ENCODE measurements at places on chromosomes 13 and 19.

DNA sequence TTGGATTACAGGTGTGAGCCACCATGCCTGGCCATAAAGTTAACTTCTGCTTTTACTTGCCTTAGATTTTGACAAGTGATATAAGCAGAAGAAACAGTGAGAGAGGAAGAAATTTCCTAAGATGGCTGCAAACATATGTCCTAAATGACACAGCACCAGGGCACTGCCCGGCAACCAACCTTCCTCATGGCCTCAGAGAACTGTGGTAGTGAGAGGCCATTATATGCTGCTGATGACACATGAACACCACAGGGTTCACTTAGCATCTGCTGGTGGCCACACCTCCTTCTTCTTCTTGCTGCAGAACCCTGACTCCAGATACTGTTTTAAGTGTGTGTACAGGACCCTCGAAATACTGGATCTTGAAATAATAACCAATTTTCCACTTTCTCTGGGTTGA, 88.2 kb downstream of the KCTD12 start:
- DNase-seq = no peak

DNA sequence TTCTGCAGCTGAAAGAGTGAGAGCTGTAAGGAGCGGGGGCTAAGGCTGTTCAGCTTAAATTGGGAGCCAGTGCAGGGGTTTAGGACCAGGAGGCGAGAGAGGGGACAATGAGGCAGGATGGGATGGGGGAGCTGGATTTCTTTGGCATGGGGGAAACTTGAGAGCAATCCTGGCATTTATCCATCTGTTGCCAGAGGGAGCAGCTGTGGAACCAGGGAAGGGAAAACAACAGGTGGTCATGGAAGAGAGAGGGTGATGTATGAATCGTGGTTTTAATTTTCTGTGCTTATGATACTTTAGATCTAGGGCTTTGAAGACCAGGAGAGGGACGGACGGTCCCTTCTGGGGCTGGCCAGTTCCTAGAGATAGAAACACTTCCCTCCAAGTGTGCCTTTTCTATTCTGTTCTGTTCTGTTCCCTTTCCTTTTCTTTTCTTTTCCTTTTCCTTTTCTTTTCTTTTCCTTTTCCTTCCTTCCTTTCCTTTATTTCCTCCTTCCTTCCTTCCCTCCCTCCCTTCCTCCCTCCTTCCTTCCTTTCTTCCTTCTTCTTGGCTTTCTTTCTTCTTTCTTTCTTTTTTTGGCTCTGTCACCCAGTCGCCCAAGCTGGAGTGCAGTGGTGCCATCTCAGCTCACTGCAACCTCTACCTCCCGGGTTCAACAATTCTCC, 16.0 kb upstream of the CCL25 start:
- no peak for DNase-seq

GRCh38 chr19:28820289-28820688, 392.7 kb downstream of the UQCRFS1 start:
- no peak for DNase-seq

- DNase-seq = no peak
These were observed 2138.5 kb upstream of the PCDH20 start for GRCh38 chr13:63554157-63554556.

GRCh38 chr13:59834801-59835200, 328.9 kb downstream of the DIAPH3 start:
- DNase-seq = no peak

- DNase-seq = no peak
These were observed 150.1 kb downstream of the SHISA2 start for GRCh38 chr13:25901460-25902376.

GRCh38 chr13:32537580-32538142, 934 bp downstream of the N4BP2L2 start:
- DNase-seq = peak; percentile 9

GRCh38 chr13:98450026-98450425, 126.9 kb downstream of the STK24 start:
- DNase-seq = no peak

GRCh38 chr13:39956036-39956435, 300.6 kb downstream of the COG6 start:
- DNase-seq = no peak

DNA sequence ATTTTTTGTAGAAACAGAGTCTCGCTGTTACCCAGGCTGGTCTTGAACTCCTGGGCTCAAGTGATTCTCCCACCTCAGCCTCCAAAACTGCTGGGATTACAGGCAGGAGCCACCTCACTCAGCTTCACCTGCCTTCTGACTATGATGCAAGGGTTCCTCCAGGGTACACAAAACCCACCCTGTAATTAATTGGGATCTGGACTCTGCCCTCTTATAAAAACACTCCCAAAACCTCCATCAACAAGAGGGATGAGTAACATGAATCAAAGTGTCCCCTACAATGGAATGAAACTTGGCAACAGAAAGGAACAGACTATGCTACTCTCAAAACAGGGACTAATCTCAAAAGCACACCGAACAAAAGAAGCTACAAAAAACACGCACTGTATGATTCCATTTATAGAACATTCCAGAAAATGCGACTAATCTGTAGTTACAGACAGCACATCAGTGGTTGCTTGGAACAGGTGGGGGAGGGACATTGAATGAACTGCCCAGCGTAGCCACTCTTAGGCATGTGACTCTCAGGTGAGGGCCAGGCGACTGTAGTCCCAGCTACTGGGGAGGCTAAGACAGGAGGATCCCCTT, 3.2 kb upstream of the PRR36 start:
- DNase-seq = no peak

- DNase-seq = no peak
These were observed 109.2 kb upstream of the SLC7A1 start for GRCh38 chr13:29704648-29705047.

- DNase-seq = no peak
These were observed 13.9 kb upstream of the MADCAM1 start for GRCh38 chr19:482186-483041.

GRCh38 chr19:33301144-33301899, 1.0 kb downstream of the CEBPA start:
- peak; percentile 18 for DNase-seq

- DNase-seq = no peak
These were observed 307.5 kb upstream of the DACH1 start for GRCh38 chr13:72174549-72174948.

- no peak for DNase-seq
These were observed 74.0 kb downstream of the CEBPG start for GRCh38 chr19:33447336-33448158.

GRCh38 chr19:14672188-14672872, 2.3 kb downstream of the ADGRE3 start:
- no peak for DNase-seq

GRCh38 chr19:792306-792885, 4.9 kb upstream of the PTBP1 start:
- DNase-seq = no peak

DNA sequence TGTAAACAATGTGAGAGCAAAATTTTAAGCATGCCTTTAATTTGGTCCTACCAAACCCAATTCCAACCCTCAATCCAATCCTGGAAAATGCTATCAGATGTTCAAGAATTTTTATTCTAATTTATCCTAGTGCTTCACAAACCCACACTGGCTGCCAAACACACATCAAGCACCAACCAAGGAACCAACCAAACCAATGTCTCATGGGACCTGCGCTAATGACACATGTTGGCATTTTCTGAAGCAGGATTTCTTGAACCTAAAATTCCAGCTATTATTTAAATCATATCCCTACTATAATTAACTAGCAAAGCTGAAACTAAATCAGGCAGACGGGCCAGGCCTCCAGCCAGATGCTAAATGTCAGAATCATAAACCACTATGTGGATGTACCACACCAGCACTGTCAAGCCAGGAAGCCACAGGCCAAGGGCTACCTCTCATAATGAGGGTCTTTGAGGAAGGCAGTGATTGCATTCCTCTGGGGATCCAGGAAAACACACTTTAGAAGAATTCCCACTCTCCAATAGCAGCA, 5.8 kb downstream of the LATS2 start:
- DNase-seq = no peak

- DNase-seq = no peak
These were observed 173.8 kb upstream of the RNF113B start for GRCh38 chr13:98350746-98351330.

Data from endothelial cell (in vitro differentiated cells).